Astrocyte of the cerebellum (primary cell): ENCODE measurements at places on chromosomes 7 and 10.

DNA sequence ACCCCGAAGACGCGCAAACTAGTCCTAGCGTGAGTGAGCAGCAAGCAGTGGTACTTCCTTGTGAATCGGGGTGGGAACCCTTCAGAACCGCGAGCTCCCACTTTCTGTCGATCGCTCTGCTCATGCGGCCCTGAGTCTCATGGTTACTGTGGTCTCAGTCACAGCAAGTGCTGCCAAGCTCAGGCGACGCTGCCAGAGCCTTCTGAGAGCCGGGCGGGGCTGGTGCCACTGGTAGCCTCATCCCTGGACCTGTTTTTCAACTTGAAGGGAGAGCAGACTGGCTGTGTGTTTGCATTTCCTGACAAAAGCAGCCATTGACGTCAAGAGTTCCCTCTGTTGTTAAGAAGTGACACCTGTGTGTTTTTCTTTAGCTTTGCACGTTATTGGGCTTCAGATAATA, 32.9 kb upstream of the BHLHA15 start:
- DNase-seq, result no peak

DNA sequence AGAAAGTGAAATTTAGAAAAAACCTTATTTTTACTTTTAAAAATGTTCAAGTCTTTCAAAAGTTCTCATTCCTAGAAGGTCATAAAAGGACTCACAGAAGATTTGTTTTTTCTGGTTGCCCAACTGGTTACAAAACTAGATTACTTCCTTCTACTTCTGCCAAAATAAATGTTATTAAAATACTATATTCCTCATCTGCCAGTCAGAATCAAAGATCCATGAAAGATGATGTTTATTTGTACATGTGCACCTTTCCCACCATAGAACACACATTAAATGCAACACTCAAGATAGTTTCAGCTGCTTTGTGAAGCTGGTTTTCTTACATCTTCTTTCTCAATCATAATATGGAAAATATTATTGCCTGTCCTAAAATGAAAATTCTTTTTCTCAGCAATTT, 465.4 kb downstream of the ETV1 start:
- DNase-seq, result no peak

- no peak for DNase-seq
Measured at GRCh38 chr7:26101361-26102151, 50.4 kb upstream of the NFE2L3 start.

DNA sequence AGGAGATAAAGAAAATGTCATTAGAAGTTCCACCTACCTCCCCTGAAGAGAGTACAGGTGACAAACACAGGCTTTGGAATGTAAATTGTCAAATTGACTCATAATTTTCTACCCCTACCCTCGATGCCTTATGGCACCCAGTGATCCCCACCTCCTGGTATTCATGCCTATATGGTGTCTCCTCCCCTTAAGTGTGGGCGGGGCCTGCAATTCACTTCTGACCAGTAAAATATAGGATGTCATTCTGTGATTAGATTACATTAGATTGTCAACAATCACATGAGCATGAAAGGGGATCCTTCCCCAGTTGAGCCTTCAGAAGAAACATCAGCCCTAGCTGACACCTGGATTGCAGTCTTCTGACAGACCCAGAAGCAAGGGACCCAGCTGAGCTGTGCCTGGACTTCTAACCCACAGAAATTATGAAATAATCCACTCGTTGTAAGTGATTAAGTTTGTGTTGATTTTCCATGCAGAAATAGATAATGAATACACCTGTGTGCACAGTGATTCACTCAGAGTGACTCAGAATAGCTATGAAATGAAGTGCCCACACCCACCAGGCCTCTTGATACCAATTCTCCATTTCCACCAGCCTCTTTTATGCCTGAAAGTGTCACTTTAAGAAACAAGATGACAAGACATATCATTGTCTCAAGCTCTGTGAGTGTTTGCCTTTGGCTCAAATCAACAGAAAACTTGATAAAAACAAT, 8.5 kb upstream of the SLC39A12 start:
- DNase-seq, result no peak

- DNase-seq, result no peak
Measured at GRCh38 chr10:6233725-6234277, 31.1 kb downstream of the PFKFB3 start.

DNA sequence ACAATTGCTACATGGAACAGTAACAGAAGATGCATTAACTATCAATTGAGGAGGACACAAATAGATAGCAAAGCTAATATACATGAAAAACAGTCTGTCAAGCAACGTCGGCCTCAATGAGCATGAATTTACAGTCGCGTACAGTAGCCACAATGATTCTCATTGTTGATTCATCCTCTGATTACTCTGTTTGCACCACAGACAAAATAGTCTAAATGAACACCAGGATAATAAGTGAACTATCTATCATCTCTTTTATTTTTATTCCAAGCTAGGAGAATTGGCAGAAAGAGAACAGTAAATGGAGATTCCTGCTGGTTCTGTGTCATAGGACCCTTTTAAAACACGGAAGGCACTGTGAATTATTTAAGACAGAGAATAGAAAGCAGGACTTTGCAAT, 108.5 kb downstream of the EVX1 start:
- DNase-seq, result no peak
